ENCODE measurements at places on chromosomes 7 and 10.

DNA sequence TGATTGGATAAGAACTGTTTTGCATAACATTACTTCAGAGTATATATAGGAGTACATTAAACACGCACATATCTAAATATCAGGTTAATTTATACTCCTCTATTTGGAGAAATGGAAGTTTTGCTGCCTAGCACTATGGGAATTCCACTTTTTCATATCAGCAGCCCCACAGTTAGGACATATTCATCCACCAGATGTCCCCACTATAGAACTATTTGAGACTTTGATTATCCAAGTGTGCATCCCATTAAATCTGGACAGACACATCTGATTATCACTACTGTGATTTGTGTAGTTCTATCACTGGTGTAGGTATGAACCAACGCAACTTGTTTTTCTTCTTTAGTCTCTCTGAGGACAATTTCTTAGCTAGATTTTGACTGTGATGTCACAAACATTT lies 345.7 kb downstream of the THSD7A start:
- DNase-seq, result no peak

DNA sequence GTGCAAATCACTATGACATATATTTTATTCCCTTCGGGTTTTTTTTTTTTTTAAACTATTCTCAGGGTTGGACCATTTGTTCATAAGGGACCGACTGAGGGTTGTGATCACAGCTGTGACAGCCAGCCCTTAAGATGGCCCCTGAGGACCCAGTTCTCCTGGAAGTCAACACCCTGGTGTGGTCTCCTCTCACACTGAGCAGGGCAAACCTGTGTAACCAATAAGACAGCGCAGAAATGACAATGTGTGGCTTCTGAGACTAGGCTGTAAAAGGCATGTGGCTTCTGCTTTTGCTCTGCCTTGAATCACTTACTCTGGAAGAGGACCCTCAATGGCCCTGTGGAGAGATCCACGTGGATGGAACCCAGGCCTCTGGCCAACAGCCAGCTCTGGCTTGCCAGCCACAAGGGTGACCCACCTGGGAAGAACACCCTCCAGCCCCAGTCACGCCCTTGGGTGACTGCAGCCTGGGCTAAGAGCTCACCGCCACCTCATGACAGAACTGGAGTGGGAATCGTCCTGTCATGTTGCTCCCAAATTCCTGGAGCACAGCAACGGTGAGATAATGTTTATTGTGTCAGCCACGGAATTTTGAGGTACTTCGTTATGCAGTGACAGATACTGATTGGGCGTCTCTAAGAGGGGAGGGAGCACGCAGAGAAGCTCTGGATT lies 127.1 kb downstream of the CLEC2L start:
- no peak for DNase-seq

DNA sequence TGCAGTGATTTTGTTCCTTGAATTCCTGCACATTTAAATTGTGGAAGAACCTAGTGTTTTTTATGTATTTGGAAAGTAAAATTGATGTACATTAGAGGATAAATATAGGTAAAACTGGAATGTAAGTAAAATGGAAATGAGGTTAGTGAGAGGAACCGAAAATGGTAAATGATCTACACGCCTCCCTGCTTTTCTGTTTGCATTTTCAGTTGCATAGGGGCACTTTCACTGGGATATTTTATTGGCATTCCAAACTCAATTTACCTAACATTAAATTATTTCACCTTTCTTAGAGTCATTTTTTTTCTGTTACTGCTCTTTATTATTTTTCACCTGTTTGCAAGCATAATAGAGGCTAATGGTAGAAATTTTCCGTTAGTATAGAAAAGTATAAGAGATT lies 8.0 kb downstream of the CDK13 start:
- no peak for DNase-seq

- DNase-seq, result no peak
Measured at GRCh38 chr10:111999915-112000302, 183.7 kb downstream of the GPAM start.

GRCh38 chr10:126369125-126369710 lies 19.1 kb downstream of the ADAM12 start:
- no peak for DNase-seq

GRCh38 chr7:118844748-118845147 lies 620.2 kb downstream of the ANKRD7 start:
- no peak for DNase-seq

- DNase-seq, result no peak
Measured at GRCh38 chr10:14681305-14681704, 93.4 kb downstream of the FAM107B start.
